ENCODE measurements at places on chromosomes 12 and 14.

- DNase-seq: no peak
Measured at GRCh38 chr12:131052929-131053328, 99.2 kb downstream of the ADGRD1 start.

- DNase-seq: no peak
Measured at GRCh38 chr14:31229009-31229408, 21.4 kb upstream of the HECTD1 start.

DNA sequence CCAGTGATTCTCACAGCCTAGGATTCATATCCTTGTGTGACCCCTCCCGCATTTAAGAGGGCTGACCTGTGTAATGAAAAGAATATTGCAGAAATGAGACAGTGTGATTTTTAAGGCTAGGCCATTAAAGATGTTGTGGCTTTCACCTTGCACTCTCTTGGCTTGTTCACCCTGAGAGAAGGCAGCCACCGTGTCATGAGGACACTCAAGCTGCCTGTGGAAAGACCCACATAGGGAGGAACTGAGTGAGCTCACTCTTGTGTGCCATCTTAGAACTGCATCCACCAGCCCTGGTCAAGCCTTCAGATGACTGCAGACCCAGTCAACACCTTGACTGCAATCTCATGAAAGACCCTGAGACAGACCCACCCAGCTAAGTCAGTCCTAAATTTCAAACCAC, 46.3 kb upstream of the TMPO start:
- DNase-seq: no peak

DNA sequence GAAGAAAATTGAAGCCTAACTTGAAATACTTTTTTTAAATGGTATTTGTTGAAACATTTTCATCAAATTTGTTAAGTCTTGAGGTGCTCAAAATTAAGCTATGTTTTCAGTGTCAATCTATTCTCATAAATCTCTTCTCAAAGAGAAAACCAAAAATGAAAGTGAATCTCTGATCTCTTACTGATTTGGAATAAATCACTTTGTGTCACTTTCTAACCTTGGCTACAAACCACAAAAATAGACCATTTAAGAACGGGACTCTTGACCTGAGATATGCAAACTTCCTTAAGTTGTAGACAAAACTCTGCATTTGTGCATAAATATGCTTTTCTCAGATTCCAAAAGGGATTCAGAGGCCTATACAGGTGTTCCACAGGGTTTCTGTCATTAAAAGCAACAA, 192.9 kb downstream of the SEC23A start:
- no peak for DNase-seq

- DNase-seq: peak; percentile 71
Measured at GRCh38 chr14:92456215-92457015, 57.2 kb upstream of the RIN3 start.

All from kidney (tissue), 22 donors.